Mammary epithelial cell (primary cell): ENCODE measurements at places on chromosomes 12 and 14.

DNA sequence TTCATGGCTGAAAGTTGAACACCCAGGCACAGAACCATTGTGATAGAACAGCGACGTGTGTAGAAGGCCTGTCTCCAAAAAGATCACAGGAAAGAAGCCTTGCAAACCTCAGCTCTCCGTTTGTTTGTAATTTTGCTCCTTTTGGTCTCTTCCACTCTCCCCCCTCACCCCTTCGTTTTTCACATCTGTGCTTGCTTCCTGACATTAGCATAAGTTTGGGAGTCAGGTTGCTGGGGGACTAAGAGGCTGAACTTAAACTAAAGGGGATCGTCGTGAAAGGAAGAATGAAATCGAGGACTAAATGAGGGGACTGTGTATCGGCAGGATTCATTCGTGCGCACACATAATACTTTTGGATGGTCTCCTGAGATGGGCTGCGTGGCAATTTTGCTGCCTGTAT, 200.6 kb downstream of the BCAT1 start:
- no peak for DNase-seq

DNA sequence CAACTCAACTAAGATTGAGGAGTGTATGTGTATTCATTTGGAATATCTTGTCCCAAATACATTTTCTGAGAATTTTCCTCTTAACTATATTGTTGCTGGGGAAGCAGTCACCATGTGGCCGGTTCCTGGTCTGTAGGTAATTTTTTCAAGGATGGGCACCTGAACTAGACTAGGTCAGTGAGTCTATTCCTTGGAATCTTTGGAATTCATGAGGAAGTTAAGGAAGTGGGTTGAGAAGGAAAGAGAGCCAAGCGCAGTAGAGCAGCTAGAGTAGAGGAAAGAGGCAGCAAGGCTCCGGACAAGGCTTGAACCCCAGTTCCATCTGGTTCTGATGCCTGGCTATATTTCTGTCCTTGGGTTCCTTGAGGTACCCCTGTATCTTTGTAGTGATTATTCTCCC, 183.7 kb downstream of the DACT1 start:
- DNase-seq: no peak

DNA sequence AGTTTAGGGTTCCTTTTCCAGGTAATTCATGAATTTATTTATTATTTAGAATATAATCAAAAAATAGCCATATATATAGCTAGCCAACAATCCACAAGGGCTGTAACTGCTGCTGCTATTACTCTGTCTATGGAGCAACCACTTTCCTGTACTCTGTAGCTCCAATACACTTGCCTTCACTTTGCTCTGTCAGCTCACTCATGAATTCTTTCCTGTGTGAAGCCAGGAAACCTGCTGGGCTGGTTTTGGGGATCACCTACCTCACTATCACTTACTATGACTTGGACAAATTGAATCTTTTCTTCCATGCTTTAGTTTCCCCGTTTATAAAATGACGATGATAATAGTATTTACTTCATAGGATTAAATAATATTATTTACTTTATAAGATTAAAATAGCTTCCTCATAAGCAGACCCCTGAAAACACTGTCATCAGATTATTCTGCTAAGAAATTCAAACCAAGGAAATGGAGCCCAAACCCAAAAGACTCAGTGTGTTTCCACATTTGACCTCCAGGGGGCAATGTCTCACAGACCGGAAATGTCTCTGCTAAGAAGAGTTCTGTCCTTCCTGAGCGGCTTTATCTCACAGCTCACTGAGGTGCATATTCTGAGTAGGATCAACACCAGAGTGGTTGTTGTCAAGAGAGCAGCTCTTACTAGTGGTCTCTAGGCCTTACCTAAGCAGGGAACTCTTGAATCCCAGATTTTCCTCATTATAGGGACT, 457.1 kb downstream of the DAD1 start:
- no peak for DNase-seq

GRCh38 chr12:113169697-113170096, 15.6 kb downstream of the DDX54 start:
- no peak for DNase-seq

DNA sequence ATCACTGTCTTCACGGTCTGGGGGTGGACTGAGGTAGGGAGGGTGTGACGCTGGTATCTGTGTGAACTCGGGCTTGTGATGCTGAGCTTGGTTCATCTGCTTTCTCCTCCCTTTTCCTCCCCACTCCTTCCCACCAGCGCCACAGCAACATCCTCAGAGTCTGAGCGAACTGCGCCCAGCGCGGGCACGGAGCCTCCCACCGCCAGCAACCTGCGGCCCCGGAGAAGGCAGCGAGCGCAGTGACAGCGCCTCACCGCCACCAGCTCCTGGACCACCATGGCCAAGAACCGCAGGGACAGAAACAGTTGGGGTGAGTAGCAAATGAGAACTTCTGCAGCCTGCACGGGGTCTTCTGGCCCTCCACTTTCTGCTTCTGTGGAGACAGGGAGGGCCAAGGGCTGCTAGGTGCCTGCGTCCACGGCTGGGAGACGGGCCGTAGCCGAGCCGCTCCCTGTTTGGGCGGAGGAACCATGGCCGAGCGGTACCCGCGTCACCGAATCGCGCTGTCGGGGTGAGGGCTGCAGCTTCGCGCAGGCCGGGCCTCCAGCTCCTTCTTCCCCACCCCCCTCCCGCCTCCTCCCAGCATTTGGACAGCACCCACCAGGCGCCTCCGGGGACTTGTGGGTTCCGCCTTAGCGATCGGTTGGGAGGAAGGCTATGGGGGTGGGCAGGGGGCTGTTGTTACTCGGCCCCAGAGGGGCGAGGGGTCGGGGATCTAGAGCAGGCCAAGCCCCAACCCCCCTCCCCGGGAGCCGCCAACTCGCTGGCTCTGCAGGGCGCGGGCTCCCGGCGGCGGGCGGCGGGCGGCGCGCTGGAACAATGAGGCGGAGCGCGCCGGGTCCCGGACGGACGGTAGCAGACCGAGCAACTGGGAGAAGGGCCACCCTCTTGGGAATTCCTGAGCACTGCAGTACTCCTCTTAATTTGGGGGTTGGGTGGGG, at the start of gene ATL1:
Gene ATL1 (plus strand): TSS at position 156 of the 941 bp plus-strand sequence. CDS start 121 bp downstream, at position 277.
- DNase-seq: peak; percentile 86

- no peak for DNase-seq
These were observed 18.0 kb downstream of the LRTM2 start for GRCh38 chr12:1838205-1838993.

DNA sequence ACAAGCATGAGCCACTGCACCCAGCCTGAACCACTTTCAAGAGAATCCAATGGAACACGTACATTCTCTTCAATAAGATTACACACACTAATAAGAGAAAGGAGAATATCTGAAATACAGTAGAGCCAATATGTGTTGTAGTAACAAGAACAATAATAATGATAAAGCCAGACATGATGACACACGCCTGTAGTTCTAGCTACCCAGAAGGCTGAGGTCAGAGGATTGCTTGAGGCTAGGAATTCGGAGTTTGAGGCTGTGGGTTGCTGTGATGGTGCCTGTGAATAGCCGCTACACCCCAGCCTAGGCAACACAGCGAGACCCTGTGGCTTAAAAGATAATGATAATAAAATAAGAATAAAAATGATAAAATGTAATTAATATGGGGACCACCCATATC, 15.6 kb downstream of the APOBEC1 start:
- peak; percentile 62 for DNase-seq

- DNase-seq: no peak
These were observed 7.5 kb downstream of the RESF1 start for GRCh38 chr12:31966558-31967205.

DNA sequence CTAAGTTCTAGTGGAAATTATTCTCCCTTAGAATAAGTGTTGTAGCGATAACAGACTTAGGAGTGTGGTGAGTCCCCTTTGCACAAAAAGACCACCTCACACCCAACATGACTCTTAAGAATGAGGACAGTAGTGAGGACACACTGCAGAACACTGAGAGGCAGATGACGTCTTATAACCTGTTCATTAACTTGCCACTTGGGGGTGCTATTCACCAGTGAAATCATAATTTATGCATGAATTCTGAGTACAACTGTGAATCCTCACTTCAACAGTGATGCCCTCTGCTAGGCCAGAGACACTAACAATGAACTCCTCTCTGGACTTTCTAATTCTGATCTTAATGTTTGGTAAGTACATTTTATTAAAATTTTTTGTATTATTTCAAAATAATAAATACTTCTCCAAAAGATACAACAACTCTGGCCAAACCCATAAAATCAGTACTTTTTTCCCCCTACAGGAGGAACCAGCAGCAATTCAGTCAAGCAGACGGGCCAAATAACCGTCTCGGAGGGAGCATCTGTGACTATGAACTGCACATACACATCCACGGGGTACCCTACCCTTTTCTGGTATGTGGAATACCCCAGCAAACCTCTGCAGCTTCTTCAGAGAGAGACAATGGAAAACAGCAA, 274.7 kb downstream of the DAD1 start:
- peak; percentile 51 for DNase-seq

- DNase-seq: no peak
These were observed 6.6 kb downstream of the PTHLH start for GRCh38 chr12:27965966-27966365.

- peak; percentile 28 for DNase-seq
These were observed 467 bp downstream of the KCNK13 start for GRCh38 chr14:90062127-90062794.

DNA sequence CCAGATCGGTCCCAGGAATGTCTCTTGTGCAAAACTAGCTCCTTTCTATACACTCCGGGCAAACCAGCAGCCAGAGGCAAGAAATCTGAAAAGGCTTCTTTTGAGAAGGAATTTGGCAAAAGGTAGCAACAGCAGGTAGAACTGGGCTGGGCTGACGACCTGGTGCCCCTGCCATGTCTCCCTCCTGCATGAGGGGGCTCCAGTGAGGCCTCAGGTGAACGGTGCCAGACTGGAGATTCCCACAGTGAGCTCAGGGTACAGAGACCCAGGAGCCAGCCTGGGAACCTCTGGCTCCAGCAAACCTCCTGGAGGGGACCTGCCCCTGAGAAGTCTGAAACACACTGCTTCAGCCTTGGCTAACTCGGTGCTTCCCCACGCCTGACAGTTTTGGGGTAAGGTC, 10.8 kb downstream of the ITPK1 start:
- DNase-seq: no peak

- DNase-seq: no peak
These were observed 49.0 kb upstream of the EGLN3 start for GRCh38 chr14:33999771-34000291.

- peak; percentile 54 for DNase-seq
These were observed 9.1 kb downstream of the GSG1 start for GRCh38 chr12:13094367-13094766.

- DNase-seq: no peak
These were observed 69.3 kb downstream of the ELK3 start for GRCh38 chr12:96263449-96263902.

- DNase-seq: no peak
These were observed 8.9 kb upstream of the ETNK1 start for GRCh38 chr12:22615963-22616501.
